Daoy (cell line): ENCODE measurements at places on chromosomes 6 and 20.

- DNase-seq = peak; percentile 50
These were observed 681 bp downstream of the DIDO1 start for GRCh38 chr20:62925420-62926228.

DNA sequence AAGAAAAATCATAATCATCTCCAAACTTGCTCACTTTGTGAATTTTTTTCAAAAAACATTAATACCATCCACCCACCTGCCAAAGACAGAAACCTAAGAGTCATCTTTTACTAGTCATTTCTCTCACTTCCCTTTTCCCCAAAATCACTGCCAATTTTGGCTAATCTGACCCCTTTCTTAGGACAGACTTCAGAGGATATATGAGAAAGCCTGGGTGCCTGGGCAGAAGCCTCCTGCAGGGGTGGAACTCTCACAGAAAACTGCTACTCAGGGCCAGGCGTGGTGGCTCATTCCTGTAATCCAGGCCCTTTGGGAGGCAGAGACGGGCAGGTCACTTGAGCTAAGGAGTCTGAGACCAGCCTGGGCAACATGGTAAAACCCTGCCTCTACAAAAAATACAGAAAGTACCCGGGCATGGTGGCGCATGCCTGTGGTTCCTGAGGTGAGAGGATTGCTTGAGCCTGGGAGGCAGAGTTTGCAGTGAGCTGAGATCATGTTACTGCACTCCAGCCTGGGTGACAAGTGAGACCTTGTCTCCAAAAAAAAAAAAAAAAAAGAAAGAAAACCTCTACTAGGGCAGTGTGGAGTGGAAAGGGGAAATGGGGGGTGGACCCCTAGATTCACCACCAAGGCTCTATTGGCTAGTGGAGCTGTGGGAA lies 3.8 kb downstream of the DEK start:
- DNase-seq = peak; percentile 80

- peak; percentile 78 for DNase-seq
These were observed 36.8 kb upstream of the PRND start for GRCh38 chr20:4684837-4685413.

DNA sequence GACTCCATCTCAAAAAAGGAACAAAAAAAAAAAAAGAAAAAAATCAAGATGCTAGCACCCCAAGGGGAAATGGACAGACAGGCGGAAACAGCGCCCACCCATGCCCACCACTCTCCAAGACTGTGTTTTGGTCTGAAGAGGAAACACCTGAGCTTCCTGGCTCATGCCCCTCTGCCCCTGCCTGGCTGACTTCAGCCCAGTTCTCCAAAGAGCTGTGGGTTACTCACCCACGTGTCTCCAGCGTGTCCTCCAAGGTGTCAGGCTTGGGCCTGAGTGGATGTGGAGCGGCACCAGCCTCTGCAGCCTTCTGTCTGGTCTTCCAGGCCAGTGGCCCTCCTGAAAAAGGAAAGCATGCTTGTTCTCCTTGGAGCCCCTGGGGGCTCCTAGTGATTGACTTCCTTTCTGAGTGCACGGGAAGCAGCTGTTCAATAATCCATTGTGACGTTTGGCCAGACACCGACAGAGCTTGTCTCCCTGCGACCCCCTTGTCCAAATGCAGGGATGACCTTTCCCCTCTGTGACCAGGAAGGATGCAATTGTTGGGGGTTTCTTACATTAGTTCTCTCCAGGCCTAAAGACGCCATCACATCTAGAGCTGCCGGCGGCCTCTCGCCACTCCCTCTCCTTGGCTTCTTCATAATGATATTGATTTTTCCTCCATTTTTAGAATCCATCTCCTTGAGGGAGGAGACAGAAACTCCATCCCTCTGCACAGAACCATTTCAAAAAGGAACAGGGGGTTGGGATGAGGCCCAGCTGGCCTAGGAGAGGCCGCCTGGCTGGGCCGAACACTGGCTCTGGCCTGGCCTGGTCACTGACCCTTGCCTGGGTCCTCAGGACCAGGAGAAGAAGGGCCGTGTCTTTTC lies 58.4 kb downstream of the ADNP start:
- DNase-seq = no peak

- DNase-seq = no peak
These were observed 1.7 kb downstream of the SMOC2 start for GRCh38 chr6:168442646-168443045.

DNA sequence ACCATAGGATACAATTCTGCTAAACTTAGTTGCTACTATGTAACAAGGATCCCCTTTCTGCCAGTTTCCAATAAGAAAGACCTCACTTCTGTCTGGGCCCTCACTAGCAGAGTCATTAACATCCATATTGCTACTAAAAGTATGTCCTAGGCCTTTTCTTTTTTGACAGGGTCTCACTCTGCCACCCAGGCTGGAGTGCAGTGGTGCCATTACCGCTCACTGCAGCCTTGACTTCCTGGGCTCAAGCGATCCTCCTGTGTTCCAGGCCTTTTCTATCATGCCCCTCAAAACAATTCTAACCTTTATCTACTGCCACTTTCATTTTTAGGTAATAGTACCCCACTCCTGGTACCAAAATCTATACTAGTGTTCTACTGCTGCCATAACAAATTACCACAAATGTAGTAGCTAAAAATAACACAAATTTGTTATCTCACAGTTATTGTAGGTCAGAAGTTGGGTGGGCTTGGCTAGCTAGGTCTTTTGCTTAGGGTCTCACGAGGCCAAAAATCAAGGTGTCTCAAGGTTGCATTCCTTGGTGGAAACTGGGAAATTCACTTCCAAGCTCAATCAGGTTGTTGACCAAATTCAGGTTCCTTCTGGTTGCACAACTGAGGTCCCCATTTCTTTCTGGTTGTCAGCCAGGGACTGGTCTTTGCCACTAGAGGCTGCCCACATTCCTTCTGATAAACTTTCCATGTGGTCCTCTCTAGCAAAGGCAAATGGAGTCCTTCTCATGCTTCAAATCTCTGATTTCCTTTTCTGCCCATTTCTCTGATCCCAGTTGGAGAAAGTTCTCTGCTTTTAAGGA lies 3.0 kb downstream of the CSNK2A1 start:
- DNase-seq = no peak

DNA sequence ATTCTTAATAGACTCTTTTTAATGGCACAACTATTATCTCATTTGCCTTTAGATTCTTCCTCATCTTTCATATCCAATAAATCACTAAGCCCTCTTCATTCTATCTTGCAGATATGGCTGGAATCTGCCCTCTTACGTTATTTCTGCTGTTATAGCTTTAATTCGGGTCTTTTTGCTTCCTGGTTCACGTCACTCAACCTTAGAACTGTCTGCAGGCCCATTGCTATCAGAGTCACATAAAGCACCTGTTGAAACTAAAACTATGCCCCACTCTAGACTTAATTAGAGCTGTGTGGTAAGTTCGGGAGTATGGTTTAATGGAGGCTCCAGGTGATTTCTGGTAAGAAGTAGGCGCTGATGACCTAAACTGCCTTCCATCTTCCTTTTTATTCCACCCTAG lies 988 bp downstream of the QRSL1 start:
- DNase-seq = no peak

- DNase-seq = no peak
These were observed 11.2 kb upstream of the SERPINB9 start for GRCh38 chr6:2914318-2914660.

DNA sequence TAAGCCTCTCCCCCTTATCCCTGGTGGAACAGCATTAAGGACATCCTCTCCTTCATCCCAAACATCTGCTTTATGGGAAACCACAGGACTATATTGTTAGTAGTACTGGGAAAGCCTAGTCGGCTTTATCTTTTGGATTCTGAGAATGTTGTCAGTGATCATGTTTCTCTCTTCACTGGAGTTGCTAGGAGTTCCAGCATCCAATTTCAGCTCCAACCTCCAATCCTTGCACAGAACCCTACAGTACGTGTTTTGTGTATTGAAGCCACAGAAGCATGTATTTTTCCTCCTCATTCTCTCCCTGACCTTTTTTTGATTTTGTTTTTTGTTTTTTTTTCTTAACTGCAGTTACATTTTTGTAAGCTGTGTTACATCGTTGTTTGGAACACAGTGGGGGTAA lies 84.0 kb downstream of the PHACTR3 start:
- DNase-seq = no peak

GRCh38 chr6:128439627-128440026 lies 80.8 kb downstream of the PTPRK start:
- no peak for DNase-seq

DNA sequence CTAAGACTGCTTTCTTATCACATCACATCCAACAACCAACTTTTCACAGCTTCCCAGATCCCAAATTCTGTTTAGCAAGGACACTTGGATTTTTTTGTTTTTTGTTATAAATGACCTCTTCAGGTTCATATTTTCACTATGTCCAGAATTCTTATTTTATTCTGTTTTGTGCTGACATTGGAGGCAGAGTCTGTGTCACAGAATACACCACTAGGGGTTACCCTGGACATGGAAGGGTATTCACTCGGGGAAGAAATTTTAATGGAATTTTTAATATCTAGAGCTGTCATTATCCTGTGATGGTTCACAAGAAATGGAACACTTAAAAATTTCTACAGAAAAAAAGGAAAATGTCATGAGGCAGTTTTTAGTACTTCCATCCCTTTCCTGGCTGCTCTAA lies 12.0 kb upstream of the SLC2A12 start:
- DNase-seq = no peak

- DNase-seq = peak; percentile 35
These were observed 173.8 kb downstream of the VEGFA start for GRCh38 chr6:43943781-43944250.

- peak; percentile 40 for DNase-seq
These were observed 2.8 kb upstream of the HTR1B start for GRCh38 chr6:77466055-77466450.

DNA sequence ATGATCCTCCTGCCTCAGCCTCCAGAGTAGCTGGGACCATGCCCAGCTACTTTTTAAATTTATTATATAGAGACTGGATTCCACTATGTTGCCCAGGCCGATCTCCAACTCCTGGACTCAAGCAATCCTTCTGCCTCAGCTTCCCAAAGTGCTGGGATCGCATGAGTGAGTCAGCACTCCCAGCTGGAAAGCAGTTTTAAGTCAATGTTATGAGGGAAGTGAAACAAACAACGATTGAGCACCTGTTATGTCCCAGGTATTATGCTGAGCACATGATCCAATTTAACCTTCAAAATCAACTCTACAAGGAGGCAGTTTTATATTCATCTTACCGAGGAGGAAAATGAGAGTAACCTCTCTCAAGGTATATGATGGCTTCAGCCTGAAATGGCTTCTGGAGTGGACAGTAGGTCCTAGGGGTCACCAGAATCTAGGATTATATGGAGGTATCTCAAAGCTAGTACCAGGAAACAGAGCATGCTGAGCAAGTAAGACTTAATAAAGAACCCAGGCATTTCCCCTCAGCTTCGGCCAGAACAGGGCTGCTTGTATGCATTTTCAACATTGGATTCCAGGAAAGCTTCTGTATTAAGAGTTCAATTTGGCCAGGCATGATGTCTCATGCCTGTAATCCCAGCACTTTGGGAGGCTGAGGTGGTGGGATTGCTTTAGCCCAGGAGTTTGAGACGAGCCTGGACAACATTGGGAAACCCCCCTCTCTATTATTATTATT lies 55.0 kb downstream of the EDN1 start:
- no peak for DNase-seq

GRCh38 chr6:119539066-119539746 lies 189.6 kb upstream of the MAN1A1 start:
- no peak for DNase-seq

- DNase-seq = no peak
These were observed 162.6 kb downstream of the KIF16B start for GRCh38 chr20:16410626-16411025.

GRCh38 chr20:49656304-49656703 lies 57.4 kb downstream of the B4GALT5 start:
- no peak for DNase-seq

DNA sequence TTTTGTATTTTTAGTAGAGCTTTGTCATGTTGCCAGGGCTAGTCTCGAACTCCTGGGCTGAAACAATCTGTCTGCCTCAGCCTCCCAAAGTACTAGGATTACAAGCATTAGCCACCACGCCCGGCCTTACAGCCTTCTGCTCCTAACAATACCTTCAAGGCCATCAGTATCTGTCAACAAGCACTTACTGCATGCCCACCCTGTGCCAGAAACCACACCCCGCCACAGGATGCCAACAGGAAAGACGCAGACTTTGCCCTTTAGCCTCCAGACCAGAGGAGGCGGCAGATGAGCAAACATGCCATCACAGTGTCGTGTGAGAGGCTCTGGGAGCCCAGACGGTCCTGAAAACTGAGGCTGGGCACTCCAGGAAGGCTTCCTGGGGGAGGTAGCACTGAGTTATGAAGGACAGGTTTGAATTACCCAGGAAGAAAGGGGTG lies 34.7 kb upstream of the TGM3 start:
- DNase-seq = peak; percentile 60

GRCh38 chr20:41339957-41340326 lies 679 bp upstream of the LPIN3 start:
- DNase-seq = peak; percentile 71

DNA sequence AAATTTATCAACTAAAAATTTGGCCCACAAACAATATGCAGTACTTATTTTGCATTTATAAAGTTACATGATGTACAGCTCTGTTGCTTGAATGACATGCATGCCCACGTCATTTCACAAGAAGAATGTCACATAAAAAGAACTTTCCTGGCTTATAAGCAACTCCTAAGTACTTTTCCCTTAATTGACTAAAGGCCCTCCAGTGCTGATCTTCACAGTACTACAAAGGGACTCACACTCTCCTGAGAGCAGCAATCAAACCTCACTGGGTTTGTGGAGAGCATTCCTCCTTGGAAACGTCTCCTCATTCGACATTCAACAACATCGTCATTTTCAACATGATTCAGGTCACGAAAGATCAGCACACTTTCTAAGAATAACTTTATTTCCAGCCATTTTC lies 111.1 kb downstream of the IPCEF1 start:
- DNase-seq = no peak

- no peak for DNase-seq
These were observed 32.1 kb upstream of the MANEA start for GRCh38 chr6:95545226-95545625.

- DNase-seq = no peak
These were observed 129.6 kb downstream of the CD24 start for GRCh38 chr6:106844930-106845329.
